ENCODE measurements at places on chromosomes 4 and X.

GRCh38 chr4:102281171-102281839, 64.0 kb downstream of the SLC39A8 start:
- ATAC-seq = no peak

DNA sequence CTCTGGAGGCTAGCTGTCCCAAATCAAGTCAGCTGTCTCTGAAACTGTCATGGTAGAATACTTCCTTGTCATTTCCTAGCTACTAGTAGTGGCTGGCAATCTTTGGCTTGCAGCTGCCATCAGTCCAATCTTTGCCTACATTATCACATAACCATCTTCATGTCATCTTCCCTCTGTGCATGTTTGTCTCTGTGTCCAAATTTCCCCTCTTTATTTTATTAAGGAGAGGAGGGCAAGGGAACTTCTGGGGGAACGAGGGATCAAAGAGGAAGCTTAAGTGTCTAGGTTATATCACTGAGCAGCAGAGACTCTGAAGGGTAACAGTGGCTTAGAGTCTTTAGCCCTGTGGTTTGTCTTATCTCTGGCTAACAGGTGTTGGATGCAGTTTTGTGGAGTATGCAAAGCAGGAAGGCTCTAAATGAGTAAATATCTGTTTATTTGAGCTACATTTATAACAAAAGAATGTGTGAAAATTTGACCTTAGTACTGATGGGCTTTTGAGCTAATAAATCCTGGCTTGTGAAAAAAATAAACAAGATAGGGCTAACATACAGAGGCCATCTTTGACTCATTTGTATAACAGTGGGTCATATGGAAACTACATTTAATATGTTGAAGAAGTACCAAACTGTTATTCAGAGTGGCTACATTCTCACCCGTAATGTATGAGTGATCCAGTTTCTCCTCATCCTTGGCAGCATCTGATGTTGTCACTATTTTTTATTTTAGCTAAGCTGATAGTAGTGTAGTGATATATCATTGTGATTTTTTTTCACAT, 49.4 kb upstream of the ENOX2 start:
- no peak for ATAC-seq

DNA sequence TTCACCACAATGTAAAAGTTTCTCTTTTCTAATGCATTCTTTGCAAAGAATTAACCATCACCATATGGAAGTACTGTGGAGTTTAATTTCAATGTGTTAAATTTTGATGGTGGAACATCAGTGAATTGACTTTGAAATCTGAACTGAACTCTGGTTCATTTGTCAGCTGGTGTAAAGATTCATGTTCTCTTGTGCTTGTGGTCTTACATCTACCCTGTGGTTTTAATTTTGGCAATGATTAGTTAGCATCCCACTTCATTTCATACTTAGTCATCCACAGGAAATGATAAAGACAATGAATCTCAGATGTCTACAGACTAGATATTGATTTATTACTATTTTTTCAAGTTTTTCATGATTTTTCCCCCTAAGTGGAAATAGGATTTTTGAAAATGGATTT, 77.8 kb downstream of the GRID2 start:
- ATAC-seq = no peak

DNA sequence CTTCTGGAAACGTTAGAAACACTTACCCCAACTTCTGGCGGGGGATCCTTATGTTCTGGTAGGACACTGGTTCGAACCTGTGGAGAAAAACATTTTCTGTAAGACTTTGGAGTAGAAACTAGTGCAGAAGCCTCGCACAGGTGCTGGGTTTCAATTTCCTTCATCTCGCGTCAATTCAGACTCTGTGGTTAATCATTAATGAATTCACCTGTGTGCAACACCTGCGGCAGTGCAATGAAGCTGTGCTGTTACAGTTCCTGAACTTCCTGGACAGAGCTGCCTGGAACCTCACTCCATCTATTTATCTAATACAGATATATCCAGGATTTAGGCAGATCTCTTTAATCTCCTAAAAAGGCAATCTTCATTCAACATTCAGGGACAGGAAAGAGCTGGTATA, 531.4 kb downstream of the INPP4B start:
- ATAC-seq = no peak

DNA sequence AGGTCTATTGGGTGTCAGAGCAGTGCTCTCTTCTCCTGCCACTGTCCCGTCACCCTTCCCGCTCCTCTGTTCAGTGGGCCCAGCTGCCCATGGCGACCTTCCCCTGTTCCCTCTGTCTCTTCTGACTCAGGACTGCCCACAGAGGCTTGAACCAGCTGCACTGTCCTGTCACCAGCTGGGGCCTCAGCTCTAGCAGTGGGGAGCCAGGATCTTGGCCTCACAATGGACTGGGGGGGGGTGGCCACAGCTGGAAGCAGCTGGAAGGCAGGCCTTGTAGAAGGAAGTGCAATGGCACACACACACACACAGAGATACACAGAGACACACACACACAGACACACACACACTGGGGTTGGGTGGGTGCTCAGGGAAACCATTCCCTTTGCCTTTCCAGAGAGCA, 114.0 kb upstream of the PJA1 start:
- ATAC-seq = no peak
